ENCODE measurements at places on chromosomes 4 and X.

GRCh38 chrX:44922980-44923379 lies 50.0 kb downstream of the KDM6A start:
- DNase-seq, result no peak

- no peak for DNase-seq
These were observed 23.9 kb downstream of the DCUN1D4 start for GRCh38 chr4:51866835-51867234.

- peak; percentile 54 for DNase-seq
These were observed 20.4 kb downstream of the USP46 start for GRCh38 chr4:52638717-52639116.

DNA sequence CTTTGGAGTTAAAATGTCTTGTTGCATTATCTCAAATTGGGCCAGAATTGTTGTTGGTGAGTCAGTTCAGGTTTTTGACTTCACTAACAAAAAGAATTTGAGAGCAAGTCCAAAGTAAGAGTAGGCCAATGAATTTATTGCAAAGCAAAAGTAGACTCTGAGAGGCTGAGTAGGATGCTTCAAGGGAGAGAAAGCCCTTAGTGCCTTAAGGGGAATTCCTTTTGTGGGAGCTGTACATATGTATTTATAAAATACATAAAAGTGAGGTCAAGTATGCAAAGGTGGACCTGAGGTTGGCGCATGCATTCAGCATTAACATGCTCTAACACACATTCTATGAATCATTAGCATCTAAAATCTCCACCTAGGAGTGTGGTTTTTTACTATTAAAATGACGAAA lies 565.4 kb downstream of the GRXCR1 start:
- DNase-seq, result no peak

DNA sequence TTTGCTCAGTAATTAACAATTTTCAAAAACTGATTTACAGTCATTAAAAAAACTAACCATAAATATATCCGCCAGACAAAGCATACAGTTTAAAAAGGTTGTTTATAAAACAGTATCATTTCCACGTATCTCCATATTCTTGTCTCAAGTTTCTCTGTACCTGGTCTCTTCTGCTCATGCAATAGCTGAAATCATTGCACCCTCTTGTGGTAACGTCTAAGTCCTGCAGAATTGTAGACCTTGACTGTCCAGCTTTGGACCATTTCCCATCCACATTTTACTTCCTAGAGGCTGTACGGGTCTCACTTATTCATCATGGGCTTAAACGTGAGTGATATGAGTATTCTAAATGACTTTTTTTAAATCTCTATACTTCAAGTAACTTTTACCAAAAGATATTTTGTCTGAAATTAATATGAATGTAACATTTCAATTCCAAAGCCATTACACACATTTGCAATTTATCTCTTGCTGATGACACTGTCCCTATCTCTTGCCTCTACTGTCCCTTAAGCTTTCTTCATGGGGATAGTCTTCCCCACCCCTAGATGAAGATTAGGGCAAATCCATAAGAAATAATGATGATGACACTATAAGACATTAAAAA lies 118.5 kb downstream of the BTC start:
- no peak for DNase-seq

DNA sequence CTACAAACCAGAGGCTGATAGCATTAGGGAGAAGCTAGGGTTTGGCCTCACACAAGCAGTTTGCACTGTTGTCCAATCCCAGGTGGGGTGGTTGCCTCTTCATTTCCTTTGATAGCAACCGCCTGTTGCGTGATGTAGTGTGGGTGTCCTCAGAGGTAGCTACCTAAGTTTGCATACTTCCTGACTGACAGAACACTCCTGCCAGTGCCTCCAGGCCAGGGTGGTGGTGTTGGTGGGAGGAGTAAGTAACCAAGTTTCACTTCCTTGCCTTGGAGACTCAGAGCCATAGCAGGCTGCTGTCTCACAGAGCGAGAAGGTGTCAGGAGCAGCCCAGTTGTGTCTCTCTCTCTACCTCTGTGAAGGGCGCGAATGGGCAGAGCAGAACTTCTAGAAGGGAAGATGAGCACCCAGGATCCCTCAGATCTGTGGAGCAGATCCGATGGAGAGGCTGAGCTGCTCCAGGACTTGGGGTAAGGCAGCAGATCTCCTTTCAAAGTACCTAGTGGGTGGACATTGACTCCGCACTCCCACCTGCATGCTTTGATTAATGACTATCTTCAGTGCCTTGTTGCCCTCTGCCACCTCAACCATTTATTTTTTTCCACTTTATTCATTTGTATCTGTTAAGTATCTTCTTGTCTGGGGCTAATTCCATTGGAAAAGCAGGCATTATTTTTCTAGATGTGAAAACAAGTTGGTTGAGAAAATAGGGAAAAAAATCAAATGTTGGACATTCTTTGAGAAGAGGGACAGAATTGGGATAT lies at the start of gene DAPP1:
TSS of gene DAPP1 (plus strand) at position 283 of the 764 bp plus-strand sequence. CDS start at position 370, 87 bp downstream.
- DNase-seq, result peak; percentile 57

DNA sequence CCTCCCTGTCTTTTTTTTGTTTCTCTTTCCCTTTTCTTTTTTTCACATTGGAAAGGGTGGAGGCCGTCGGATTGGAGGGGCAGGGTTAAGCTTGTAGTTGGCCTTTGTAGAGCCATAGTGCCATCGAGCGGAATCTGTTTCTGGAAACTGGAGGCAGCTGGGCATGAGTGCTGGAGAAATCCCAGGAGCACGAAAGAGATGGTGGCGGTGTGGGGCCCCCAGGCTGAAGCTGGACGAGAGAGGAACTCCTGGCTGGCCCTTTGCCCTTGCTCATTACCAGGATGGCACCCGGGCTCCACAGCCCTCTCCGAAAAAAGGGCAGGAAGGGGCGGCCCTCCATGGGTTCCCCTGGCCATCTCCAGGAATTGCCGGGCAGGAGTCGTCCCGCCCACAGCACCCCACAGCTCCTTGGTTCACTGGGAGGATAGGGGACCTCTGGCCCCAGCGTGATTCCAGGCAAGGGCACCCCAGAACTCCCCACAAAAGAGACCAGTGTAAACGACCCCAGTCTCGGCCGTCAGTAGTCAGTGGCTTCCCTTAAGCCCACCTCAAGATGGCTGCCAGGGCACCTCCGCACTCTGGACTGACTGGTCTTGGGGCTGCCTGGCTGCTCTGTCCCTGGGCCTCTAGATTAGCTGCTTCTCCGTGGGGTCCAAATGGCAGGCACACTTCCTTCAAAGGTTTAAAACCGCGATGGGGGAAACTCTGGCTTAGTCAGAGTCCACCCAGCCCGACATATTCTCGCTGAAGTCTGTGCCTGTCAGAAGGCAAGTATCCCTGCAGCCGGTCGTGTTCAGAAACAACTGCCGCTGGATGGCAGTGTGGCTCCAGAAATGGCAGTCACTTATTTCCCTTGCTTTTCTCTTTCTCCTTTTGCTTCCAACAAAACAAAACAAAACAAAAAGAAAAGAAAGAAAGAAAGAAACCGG lies 74.1 kb downstream of the NBDY start:
- no peak for DNase-seq

DNA sequence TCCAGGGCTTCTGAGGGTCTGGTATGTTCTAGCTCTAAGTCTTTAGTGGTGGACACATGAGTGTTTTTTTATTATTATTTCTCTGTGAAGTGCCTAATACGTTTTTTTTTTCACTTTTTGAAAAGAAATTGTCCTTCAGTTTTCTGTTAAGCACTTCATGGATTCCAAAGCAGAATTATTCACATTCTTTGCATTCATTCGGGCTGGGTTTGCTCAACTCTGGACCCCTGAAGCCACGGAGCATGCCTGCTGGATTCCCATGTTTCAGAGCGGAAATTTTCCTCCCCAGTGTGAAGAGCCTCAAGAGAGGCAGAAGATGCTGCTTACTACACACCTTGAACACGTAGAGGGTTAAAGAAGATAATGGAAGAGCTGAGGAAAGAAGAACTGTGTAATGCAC lies 107.5 kb downstream of the EGF start:
- DNase-seq, result no peak

DNA sequence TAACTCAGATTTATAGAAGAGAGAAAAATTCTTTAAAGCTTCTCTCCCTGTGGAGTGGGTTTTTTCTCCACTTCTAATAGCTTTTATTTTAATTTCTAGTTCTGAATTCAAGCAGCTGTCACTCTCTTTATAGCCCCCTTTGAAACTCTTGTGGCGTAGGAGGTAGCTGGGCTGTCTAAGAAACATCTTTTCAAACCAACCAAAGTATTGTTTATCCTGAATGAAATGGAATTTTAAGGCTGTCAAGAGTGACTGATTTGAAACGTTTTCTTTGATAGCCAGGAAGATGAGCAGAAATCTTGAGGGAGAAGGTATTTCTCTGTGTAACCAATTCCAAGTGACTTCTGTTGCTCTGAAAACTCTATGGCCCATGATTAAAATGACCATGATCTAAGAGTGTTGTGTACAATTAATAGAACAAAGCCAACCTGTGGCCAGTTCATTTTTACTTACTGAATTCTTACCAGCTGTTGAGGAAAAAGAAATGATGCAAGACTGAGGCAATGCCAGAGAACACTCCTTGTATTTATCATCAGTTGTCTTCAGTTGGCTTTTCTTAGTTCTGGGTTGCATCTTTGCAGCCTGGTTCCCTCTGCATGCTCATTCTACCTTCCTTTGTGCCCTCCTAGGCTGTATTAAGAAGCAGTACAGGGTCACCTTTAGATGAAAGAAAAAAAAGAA lies 298.4 kb downstream of the ARHGAP10 start:
- peak; percentile 34 for DNase-seq

- DNase-seq, result peak; percentile 5
These were observed 43.2 kb downstream of the SLC9A6 start for GRCh38 chrX:136028383-136028984.

- no peak for DNase-seq
These were observed 1342.4 kb upstream of the TENM3 start for GRCh38 chr4:180900781-180901180.

DNA sequence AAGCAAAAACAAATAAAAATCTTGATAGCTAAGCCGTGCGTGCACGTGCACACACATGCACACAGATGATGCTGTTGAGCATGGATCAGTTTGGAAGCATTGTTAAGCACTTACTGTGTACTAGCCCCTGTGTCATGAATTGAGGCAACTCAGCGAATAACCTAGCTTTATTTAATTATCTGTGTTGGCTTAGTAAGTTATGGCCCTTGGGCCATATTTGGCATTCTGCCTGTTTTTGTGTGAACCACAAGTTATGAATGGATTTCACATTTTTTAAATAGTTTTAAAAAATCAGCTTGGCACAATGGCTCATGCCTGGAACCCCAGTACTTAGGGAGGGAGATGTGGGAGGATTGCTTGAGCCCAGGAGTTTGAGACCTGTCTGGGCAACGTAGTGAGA lies 113.6 kb upstream of the CBLL2 start:
- no peak for DNase-seq

- no peak for DNase-seq
These were observed 140.0 kb downstream of the DHRSX start for GRCh38 chrX:2360731-2361130.

DNA sequence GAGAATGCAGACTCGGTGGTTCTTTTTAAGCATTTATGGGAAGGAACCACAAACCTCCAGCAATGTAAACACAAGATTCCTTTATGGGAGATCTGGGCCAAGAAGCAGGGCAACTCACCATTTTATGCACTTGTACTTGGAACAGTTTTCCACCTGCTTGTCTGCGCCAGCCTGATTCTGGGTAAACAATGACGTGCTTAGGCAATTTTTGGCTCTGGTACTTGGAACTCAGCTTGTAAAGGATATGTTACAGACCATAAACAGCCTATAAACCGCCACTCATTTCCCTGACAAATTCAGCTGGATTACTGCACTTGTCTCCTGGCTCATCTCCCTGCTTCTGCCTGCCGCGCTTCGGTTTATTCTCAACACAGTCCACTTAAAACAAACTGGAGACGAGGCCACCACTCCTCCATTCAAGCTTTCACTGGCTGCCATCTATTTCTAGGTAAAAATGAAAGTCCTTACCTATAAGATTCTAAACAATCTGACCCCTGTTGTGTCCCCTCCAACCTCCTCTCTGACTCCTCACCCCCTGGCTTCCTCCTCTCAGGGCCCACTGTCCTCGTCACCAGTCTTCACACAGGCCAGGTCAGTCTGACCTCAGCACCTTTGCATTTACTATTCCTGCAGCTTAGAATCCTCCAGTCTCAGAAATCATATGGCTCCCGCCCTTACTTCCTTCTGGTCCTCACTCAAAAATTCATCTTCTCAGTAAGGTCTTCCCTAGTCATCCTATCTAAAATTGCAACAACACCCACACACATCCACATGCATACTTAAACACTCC lies 205.9 kb upstream of the GALNT7 start:
- no peak for DNase-seq

DNA sequence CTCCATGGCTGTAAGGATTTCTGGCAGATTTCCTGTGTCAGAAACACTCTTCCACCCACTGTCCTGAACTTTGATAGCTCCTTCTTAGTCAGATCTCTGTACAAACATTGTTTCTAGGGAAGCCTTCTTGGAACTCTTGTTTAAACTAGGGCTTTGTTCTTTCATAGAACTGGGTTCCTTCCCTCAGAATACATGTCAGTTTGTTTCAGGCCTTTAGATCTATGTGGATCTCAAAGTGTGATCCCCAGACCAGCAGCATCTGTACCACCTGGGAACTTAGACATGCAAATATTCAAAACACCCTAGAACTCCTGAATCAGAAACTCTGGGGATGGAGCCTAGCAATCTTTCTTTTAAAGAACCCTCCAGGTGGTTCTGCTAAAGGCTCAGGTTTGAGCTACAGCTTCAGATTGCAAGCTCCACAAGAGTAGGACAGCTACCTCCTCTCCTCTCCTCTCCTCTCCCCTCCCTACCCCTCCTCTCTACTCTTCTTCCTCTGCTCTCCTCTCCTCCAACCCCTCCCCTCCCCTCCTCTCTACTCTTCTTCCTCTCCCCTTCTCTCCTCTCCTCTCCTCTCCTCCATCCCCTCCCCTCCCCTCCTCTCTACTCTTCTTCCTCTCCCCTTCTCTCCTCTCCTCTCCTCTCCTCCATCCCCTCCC lies 12.7 kb downstream of the RASSF6 start:
- DNase-seq, result no peak

DNA sequence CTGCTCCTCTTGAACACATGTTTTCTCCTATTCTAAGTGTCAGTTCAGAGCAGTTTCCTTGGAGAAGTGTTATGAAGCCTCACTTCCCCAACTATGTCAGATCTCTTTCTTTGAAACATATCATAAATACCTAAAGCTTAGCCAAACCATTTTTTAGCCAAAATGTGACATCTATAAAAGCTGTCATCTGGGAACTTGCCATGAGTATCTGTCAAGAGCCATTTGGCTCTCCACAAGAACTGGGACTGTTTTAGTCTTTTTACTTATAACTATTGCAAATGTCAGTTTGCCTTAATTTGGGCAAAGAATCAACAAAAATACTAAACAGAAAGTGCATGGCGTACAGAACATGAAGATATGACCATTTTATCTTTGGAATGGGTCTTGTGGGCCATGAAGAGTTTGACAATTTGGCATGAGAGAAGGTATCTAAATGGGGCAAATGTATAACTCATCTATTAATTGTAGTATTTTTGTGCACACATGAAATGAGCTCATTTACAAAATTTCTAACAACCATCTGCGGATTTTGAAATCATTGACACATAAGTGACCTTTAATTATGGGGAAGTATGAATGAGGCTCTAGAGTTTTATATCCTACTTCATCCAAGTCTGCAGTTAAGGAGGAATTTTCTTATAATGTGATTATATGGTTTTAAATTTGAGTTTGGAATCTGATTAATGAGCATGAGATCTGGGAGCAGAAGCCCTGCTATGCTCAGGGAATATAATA lies 129.1 kb upstream of the PACRGL start:
- no peak for DNase-seq

- DNase-seq, result no peak
These were observed 70.1 kb downstream of the ZNF330 start for GRCh38 chr4:141290771-141291170.

- DNase-seq, result no peak
These were observed 174.0 kb downstream of the SOWAHB start for GRCh38 chr4:76723924-76724323.

- no peak for DNase-seq
These were observed 157.6 kb downstream of the SH3KBP1 start for GRCh38 chrX:19729761-19730160.

All from GF-D8 (cell line).